ENCODE measurements at places on chromosomes 2 and 18.

GRCh38 chr2:21055451-21055850 is 11.6 kb upstream of the APOB start:
- no peak for DNase-seq

GRCh38 chr2:185738679-185739472 is at the start of gene FSIP2:
Gene FSIP2, plus strand, starts transcription at chr2:185738804. Its CDS starts 91 bp downstream, at chr2:185738895.
- DNase-seq, result peak; percentile 18

DNA sequence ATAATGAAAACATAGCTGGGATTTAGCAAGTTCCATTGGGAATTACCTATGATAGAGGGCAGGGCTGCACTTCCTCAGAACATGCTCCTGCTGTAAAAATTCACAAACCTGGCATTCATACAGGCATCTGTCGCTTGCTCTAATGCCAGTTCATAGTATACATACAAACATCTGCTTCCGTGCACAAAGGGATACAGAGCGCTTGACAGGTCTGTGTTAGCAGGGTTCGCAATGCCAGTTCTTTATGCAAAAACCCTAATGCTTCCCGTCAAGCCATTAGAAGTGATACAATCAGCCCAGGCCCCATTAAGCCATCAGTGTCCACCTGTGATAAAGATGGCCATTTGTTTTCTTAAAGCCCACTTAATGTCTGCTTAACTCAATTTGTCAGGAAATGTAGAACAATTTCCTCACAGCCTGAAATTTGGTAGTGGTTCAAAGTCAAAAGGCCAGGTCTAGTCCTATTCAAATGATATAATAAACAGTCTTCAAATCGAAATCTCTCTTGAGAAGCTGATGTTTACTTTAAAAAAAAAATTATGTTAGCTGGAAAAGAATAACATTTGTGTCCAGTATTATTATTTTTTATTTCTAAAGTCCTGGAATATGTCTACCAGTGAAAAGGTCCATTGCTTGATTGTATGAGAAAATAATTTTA is 556.3 kb downstream of the ARHGAP15 start:
- DNase-seq, result no peak

DNA sequence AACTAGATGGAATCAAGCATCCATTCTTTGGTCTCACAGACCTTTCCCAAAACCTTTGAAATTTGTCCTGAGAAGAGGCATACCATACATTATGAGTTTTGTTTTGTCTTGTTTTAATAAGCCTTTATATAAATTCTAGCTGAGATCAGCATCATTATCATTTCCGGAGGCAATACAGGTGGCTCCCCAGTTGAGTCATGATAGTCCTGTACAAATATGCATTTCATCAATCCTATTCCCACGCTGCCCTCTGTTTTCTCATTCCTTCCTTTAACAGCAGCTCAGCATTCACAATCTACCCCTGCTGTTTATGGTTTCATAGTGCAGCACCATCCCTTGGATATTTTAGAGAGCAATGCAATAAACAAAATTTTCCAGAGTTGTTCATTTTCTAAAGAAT is 216.7 kb downstream of the TXNL1 start:
- no peak for DNase-seq

- DNase-seq, result no peak
Measured at GRCh38 chr2:85458601-85459563, 40.4 kb downstream of the SH2D6 start.

DNA sequence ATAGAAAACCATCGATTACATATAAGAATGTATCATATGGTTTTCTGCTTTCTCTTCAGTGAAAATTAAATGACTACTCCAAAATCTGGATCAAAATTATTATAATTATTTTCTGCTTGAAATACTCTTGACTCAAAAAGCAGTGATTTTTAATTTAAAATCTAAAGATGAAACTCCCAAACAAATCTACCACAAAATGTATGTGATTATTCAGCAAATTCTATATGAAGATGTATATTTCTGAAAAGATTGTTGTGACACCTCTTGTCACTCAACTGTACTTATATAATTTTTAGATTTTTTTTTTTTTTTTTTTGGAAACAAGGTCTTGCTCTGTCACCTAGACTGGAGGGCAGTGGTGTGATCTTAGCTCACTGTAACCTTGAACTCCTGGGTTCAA is 98.6 kb downstream of the MTCL1 start:
- no peak for DNase-seq

- no peak for DNase-seq
Measured at GRCh38 chr2:44616667-44617155, 255.0 kb downstream of the CAMKMT start.

GRCh38 chr2:16400127-16400623 is 265.5 kb downstream of the CYRIA start:
- DNase-seq, result no peak

GRCh38 chr2:223055836-223056235 is 3.8 kb downstream of the KCNE4 start:
- no peak for DNase-seq

DNA sequence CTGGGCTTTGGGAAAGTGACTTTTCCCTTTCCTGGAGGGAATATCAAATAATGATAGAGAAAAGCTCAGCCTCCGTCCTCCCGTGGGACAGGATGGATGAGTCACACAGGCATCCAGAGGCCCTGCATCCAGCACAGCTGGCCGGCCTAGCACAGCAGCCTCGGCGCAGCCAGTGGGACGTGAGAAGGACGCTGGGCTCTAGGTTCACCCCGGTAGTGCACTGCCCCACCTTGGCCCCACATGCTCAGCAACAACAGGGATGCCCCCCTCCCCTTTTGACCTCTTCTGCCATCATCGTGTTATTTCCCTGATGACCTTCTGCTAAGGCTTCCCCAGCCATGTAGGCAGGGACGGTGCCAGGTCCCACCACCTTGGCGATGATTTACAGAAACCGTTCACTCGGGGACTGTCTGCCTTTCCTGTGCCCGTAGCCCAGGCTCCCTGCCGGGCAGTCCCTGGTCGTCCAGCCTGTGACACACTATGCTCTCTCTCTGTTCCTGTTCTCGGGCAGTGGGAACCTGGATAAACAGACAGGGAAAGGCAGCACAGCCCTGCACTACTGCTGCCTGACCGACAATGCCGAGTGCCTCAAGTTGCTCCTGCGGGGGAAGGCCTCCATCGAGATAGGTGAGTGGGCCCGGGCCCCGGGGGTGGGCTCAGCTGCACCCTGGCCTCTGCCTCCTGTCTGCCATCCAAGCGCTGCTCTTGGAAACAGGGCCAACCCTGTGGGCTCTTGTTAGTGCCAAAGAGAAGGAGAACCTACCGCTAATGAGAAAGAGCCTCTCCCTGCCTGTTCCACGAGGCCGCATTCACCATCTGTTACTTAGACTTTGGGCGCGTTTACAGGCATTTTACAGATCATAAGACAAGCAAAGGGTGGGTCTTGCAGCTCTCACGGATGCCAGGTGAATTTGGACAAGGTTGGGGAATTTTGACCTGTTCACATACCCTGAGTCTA is 44.6 kb downstream of the ITGB1BP1 start:
- DNase-seq, result no peak

GRCh38 chr2:74583504-74583903 is 29.0 kb downstream of the DOK1 start:
- no peak for DNase-seq

GRCh38 chr2:212936572-212936971 is 214.8 kb downstream of the IKZF2 start:
- DNase-seq, result no peak

DNA sequence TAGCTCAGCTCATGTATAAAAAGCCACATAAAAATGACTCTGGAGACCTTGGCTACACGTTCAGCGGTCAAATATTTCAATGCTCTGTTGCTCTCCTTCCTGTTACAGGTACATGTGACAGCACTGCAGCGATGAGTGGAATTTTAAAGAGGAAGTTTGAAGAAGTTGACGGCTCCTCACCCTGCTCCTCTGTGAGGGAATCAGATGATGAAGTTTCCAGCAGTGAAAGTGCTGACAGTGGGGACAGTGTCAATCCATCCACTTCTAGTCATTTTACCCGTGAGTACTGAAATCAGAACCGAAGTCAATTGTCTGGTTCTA is 125.4 kb downstream of the CSRNP3 start:
- DNase-seq, result no peak

GRCh38 chr2:112463256-112463655 is 18.7 kb upstream of the TTL start:
- DNase-seq, result no peak

DNA sequence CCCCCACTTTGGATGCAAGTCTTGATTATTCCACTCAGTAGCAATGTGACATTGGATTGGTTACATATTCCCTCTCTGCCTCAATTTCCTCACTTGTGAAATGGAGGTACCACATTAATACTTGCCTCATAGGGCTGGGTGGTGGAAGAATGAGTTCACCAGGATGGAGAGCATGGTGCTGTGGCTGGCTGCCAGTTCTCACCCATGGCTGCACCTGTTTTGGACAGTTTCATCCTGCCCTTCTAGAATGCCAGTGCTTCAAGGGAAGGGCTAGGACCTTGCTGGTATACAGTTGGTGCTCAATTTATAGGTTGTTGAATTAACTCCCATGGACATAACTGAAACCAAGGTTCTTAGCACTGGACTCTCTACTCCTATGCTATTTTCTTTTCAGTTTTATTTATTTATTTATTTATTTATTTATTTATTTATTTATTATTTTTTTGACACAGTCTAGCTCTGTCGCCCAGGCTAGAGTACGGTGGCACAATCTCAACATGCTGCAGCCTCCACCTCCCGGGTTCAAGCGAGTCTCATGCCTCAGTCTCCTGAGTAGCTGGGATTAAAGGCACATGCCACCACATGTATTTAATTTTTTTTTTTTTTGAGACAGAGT is 5.3 kb upstream of the SH3RF3 start:
- DNase-seq, result no peak

- DNase-seq, result no peak
Measured at GRCh38 chr18:10487154-10487553, 32.7 kb downstream of the APCDD1 start.

DNA sequence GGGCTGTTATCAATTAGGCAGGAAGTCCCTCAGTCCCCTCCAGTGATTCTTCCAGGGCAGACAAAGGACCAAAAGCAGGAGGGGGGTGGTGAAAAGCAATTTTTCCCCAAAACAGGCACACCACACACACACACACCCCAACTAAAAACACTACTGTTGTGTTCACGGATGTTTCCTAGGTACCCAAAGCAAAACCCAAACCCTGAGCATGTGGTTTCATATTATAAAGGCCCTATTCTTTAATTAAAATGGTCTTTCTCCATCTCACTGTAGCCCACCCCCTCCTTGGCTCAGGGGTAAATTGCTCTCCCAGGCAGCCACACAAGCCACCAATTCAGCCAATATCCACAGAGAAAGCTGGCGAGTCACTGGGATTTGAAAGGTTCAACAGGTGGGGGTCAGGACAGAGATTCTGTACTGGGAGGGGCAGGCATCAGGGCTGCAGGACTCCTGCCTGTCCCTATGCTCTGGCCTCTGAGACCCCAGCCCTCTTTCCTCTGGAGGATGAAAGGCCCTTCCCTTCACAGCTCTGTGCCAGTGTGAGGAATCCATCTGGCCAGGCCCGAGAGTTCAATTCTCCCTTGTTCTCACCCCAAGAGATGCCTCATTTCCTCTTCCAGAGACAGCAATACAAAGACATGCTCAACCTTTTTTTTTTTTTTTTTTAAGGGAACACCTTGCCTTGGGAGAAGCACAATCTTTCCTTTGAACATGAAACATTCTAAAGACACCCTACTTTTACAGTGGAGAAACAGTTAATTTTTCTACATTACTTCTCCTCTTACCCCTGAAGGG is 43.6 kb downstream of the SPRED2 start:
- no peak for DNase-seq

DNA sequence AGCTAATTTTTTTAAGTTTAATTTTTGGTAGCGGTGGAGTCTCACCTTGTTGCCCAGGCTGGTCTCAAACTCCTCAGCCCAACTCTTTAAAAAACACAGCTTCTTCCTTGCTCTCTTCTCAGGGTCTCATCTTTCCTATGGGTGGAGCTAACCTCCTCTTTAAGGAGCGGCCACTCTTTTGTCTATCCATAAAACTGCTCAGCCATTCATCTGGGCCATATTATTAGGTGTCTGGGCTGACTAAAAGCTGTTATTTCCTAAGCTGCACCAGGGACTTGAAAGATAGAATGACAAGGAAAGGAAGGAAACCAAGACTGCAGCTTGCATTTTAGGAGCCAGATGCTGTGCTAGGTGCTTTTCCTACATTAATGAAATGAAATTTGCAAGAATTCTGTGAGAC is 35.8 kb upstream of the THOC1 start:
- no peak for DNase-seq

DNA sequence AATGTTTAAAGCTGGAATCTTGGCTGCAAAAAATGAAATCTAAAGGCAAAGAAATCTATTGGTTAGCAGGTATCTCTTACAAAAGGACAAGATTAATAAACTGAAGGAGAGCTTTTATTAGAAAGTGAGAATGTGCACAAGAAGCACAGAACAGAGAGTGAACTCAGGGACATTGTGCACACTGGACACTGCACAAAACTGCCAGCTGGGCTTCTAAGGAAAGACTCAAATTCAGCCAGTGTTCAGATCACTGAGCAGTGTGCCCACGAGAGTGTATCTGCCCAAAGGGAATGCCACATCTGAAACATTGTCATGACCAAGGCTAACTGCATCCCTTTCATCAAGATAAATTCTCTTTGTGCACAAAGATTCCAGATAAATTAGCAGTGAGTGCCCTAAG is 129.7 kb upstream of the KCNH7 start:
- DNase-seq, result no peak

DNA sequence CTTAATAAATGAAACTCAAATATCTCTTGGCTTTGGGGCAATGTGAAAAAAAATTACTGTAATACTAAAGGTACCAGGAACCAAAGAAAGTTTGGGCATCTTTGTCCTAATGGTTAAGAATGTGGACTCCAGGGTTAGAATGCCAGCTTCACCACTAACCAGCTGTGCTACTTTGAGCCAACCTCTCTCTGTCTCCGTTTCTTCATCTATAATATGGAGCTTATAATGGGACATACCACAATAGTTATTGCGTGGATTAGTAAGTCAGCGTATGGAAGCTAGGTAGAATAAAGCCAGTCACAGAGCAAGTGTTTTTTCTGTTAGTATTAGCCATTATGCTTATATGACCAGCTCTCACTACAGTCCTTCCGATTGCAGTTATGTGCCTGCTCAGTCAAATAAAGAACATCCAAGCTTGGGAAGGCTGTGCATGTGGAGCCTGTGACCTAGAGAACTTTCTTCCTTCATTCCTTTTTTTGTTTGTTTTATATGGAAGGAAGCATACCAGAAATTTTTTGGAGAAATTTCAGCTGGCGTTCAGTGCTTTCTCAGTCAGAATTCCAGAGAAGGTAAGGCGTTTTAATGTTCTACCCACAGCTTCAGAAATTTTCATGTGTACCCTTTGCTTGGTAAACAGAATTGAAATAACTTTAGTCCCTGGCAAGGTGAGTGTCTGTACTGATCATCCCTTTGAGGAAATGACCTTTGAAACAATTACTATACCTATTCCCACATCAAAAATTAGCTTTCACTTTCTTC is 114.0 kb upstream of the RND3 start:
- peak; percentile 14 for DNase-seq

DNA sequence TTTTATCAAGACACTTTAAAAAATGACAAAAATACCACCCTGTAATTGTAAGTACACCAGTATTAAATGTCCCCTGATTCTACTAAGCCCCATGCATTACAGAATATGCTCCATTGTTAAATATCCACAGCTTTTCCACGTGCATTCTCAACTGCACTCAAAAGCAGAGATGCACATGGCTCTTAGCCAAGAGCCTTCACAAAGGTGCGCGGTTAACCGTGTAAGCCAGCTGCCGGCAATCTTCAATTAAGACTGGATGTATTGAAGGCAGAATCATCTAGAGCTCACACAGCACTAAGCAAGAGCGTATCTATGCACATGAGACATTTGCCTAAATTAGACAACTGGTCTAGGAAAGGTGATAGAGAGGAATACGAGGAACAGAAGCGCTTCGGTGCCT is 278.3 kb downstream of the NAPG start:
- no peak for DNase-seq
